ENCODE measurements at places on chromosomes 12 and 14.

DNA sequence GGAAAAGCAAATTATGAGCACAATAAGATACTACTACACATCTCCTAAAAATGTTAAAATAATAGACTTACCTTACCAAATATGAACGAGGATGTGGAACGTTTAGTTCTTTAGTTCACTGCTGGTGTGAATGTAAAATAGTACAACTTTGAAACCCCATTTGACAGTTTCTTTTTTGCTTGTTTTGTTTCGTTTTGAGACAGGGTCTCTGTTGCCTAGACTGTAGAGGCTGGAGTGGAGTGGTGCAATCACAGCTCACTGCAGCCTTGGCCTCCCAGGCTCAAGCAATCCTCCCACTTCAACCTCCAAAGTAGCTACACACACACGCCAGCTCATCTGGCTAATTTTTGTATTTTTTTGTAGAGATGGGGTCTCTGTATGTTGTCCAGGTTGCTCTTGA, 136.4 kb upstream of the FAR2 start:
- no peak for DNase-seq

DNA sequence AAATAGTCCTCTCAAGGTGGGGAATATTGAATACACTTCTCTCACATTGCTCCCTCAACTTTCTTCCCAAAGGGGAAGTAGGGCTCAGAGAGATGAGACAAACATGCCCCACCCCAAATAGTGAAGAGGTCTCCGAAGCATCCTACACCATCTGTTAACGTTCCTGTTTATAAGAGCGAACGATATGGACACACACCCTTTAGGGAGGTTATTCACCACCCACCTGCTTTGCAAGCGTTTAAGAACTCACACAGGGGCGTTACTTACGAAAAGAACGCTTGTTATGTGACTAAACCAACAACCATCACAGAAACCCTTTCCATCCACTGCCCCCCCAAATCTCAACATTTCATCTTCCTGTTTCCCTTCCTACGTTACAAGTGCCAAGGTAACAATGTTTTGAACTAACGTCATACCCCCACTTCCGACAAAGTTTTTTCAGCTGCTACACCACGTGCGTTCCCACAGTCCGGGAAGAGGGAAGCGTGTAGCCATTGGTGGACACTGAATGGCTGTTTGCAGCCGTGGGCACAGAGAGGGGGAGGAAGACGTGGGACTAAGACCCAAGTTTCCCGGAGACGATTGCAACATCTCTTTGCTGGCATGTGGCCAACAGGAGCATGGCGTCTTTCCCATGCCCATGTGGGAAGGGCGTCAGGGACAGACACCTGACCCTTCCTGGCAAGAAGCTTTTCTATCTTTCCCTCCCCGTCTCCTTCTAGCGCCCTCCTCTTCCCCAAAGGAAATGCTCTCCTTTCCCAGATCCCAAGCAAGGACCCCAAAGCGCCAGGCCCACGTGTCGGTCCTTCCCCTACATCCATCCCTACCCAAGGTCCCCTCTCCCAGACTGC, 1.2 kb downstream of the YBX3 start:
- peak; percentile 76 for DNase-seq

DNA sequence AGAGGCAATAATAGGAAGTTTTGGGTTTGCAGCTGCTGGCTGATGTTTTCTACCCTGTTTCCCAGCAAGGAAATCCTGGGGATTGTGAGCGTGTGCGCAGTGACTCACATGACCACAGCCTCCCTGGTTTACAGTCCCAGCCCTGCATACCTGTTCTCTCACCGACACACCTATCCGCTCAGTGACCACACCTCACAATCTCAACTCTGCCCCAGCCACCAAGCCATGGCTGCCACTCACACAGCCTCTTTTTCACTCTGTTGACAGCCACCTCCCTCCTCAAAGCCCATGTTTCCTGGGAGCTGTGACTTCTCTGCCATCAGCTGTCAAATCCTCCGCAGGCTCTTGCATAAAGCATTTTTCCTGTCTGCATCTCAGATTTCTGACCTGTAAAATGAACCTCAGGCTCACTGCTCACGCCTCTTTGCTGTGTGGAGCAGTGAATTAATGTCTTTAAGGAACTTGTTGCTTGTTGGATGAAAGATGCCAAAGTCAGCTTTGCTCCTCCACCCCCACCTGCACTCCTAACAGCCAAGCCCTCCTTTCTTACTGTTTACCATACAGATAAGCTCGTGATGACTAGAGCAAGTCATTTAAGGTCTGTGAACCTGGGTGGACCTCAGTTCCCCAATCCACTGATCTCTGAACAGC, 43.5 kb downstream of the B4GALNT3 start:
- no peak for DNase-seq

- DNase-seq, result no peak
These were observed 11.0 kb upstream of the JPH4 start for GRCh38 chr14:23589606-23590005.

DNA sequence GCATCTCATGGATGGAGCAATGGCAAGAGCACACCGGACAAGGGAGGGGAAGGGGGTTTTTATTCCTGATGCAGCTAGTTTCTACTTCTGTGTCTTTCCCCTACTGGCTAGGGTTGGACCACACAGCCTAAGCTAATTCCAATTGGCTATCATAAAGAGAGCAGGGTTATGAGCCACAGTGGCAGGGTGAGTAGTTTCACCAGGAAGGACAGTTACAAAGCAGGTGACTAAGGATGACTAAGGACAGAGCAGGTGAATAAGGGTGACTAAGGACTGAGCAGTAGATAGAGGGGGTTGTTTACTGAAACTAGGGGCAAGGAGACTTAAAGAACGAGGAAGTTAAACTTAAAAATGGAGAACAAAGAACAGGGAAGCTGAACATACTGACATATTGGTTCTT, 321.4 kb upstream of the SEL1L start:
- DNase-seq, result no peak
